ENCODE measurements at places on chromosomes 2 and 18.

- no peak for DNase-seq
These were observed 22.8 kb downstream of the GULP1 start for GRCh38 chr2:188314314-188315054.

DNA sequence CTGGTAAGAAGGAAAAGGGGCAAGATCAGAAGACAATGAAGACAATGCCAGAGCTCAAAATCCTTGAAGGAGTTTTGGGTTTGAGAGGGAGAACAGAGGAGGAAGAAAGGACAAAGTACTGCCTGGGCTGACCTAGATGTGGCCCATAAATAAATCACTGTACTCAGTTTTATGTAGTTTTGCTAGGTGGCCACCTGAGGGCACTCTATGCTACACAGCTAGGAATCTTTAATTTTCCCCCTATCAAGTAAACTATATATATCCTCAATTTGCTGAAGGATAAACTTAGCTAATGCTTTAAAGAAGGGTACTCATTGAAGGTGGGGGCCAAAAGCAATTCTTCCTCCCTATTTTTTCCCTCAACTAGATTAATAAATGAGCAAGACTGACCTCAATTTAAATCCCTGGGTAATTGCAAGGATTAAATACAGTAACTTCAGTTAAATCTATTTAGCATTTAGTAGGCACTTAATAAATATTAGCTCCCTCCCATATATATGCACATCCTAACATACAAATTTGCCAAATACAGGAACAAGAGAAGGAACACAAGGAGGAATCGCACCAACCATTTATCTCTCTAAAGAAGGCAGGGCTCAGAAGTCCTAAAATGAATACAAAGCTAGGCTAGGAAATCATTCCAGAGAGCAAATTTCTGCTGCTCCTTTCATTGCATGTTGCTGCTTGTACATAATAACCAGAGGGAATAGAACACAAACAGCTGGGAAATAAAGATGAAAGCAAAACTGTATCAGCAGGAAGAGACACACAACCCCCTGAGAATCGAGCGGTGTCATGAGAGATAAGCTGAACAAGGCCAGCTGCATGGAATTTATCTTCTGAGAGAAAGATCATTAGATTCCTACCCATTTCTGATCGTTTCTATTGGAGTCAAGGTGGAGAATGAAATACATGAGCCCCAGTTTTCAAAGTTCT lies 540.1 kb downstream of the NRXN1 start:
- no peak for DNase-seq

DNA sequence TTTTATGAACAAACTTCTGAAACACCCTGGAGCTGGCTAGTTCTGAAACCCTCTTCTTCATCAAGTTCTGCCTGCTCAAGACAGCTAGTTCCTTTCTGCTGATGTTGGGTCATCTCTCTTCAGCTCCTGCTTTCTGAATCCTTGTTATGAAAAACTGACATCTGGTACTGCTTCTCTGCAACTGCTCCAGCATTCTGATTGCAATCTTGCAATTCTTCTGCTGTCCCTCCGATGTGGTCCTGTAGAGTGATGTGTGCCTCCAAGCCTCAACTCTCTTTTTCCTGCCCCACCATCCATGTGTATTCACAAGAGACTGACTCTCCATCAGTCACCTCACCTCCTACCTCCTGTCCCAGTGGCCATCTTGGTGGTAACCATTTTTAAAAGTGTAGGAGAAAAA lies 21.8 kb downstream of the COL6A3 start:
- no peak for DNase-seq

DNA sequence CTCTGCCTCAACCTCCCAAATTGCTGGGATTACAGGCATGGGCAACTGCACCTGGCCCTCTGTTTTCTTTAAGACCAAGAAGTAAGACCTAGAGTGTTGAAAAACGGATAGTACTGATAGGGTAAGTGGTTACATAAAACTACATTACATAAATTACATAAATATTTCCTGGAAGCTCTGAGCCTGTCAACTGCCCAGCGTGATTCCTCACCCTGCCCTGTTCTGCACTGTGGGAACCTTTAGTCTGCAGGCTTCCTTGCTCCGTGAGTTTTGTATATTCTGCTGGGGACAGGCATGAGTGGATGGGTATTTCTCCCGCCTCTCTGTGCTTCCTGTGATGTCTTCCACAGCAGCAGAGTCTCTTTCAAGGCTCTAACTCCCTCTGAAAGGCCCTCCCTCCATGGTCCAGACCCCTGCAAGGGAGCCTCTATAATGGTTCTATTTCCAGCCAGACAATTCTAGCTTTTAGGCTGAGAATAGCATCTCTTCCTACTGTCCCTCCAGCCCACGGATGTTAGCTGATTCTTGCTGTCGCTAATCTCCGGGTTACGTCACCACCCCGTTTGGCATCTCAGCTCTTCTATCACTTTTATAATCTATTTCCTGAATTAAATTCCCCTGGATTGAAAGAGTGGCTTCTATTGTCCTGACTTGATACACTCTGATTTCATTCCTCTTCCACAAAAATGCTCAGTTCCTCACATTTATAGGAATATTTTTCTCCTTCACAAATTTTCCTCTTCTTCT lies 49.5 kb upstream of the PLEKHM3 start:
- no peak for DNase-seq

DNA sequence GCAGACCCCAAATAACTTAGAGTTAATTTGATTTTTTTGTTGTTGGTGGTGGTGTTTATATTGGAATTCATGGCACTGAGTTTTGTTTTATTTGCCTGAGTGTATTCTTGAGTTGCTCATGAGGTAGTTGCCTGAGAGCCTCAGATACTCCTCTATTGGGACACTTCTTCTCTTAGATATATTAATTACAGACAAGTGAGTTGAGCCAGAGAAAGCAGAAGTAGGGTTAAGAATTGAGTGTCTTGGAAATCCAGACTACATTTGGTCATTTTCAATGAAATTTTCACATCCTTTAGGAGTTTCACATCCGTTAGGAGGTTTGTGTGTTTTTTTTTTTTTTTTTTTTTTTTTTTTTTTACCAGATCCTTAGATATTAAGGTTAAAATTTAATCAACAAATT lies 29.0 kb downstream of the FMNL2 start:
- DNase-seq = no peak

GRCh38 chr2:161947406-161947805 lies 126.6 kb downstream of the DPP4 start:
- no peak for DNase-seq

GRCh38 chr2:121263996-121264715 lies 20.8 kb downstream of the TFCP2L1 start:
- DNase-seq = no peak

DNA sequence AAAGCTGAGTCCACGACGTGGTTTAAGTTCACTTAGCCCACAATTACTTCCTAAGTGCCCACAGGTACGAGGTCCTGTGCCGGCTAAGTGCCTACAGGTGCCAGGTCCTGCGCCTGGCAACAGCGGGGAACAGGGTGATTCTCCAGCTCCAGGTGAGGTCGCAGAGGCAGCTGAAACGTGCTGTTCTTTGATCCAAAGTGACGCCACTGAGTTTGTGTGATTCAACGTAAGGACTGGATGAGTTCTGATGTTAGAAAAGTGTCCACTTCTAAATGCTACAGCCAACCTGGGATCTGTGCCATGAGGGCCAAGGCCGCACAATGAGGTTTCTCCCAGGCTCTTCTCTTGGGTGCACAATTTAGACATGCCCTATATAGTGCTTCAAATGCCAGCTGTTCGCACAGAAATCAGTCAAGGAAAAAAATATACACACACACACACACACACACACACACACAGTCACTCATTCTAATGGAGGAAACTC lies 57.5 kb downstream of the NDUFA10 start:
- DNase-seq = no peak

Measured in Caco-2 (cell line).